ENCODE measurements at places on chromosomes 1 and 21.

- no peak for DNase-seq
Measured at GRCh38 chr1:30755334-30755733, 2.2 kb downstream of the LAPTM5 start.

GRCh38 chr1:213720032-213720431, 267.7 kb upstream of the PROX1 start:
- DNase-seq: no peak

DNA sequence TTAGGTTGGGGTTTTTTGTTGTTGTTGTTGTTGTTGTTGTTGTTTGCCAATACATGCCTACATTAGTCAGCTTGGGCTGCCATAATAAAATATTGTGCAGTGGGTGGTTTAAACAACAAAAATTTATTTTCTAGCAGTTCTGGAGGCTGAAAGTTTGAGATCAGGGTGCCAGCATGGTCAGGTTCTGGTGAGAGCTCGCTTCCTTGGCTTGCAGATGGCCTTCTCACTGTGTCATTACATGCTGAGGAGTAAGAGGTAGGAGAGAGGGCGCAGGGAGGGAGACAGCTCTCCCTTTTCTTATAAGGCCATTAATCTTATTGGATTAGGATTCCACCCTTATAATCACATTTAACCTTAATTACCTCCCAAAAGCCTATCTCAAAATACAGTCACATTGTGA, 52.7 kb downstream of the DIRAS3 start:
- no peak for DNase-seq

GRCh38 chr1:33443080-33443704, 12.3 kb upstream of the PHC2 start:
- no peak for DNase-seq

DNA sequence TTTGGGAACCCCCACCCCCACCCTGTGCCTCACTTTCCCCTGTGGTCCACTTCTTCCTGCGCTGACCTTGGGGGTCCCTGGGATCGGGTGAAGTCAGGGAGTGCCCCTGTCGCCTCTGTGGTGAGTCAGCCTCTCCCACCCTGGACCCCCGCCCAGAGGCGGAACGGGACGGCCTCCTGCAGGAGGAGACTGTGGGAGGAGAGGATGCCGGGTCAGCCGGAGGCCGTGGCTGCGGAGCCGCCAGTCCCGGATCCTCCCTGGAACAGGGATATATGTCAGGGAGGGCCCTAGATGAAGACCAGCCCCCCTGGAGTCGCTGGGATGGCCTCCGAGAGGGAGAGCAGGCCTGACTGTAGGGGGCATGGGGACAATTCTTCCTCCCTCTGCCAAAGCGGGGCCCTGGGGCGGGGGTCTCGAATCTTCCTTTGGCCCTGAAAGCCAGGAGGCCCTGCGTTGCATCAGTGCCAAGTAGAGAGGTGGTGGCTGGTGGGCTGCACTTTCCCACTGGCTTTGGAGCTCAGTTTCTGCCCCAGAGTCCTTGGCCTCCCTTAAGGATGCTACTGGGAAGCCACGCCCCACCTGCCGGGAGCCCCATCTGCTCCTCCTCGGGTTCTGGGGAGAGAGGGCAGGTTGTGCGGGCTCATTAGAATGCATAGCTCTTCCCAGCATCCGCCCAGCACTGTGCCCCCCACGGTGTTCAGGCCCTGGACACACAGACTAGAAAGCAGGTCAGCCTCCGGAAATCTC, 930 bp downstream of the ARHGEF10L start:
- DNase-seq: no peak

GRCh38 chr1:168742386-168742785, 13.4 kb upstream of the DPT start:
- no peak for DNase-seq

Data from stimulated activated CD4-positive, alpha-beta T cell treated with anti-CD3 and anti-CD28 coated beads, Interleukin-2, amount 100 ng/mL, for 24 hours (primary cell).